ENCODE measurements at places on chromosomes 2 and 18. TPM values are rescaled to one million over a fixed set of nuclear protein-coding genes. Genes with fewer than 3 reads are reported as not detected.

DNA sequence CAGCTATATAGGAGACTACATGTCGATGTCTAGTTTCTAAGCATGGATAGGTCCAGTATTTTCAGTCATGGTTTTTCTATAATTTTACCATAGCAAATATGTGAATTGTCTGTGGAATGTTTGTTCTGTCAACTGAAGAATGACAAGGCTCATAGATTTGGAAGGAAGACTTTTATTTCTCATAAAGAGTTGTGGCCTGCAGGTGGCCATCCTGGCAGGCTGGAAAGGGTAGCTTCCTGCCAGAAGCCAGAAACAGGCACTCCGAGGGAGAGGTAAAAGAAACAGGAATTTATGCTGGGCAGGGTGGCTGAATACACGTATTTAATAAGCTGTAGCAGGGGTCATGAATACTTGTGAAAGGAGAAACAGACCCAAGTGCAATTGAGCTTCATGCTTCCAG is 182.1 kb downstream of the PARD3B start:
- DNase-seq: no peak

DNA sequence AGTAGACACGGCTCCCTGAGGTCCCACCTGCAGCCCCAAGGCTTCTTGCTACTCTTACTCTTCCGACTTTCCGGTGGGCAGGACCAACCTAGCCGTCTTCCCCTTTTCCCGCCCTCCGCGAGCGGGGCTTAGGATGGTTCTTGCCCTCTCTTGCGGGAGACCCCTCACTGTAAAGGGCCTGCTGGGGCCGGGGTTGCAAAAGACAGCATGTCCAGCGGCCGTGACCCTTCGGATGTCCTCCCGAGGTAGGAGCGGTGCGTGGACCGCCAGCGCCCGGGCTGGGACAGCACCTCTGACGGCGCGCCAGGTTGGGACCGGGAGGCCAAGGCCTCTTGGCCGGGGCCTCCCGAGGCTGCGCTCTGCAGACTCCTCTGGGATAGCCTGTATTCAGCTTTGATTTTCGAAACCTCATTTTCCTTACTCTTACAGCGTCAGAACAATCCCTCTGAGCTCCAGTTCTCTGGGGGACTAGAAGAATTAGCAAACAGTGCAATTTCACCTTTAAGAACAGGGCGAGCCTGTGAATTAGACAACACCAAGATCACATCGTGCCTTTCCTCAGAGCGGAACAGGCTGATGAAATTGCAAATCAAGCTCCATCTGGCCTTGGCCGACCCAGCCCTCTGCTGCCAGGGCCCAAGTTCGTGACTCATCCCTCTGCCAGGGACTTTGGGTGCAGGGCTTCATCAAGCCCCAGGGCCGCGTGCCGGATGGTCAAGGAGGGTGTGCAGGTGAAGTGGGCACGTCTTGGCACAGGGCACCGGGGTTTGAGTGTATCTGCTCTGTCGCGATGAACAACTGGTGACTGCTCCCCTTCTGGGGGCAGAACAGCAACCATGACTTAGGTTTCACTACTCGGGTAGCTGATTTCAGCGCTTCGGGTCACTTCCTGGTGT is 777 bp downstream of the MOCOS start:
- DNase-seq: no peak

Gene RND3
- 22.1 TPM for total RNA-seq

Gene ASB18
- total RNA-seq: 4.6 TPM

DNA sequence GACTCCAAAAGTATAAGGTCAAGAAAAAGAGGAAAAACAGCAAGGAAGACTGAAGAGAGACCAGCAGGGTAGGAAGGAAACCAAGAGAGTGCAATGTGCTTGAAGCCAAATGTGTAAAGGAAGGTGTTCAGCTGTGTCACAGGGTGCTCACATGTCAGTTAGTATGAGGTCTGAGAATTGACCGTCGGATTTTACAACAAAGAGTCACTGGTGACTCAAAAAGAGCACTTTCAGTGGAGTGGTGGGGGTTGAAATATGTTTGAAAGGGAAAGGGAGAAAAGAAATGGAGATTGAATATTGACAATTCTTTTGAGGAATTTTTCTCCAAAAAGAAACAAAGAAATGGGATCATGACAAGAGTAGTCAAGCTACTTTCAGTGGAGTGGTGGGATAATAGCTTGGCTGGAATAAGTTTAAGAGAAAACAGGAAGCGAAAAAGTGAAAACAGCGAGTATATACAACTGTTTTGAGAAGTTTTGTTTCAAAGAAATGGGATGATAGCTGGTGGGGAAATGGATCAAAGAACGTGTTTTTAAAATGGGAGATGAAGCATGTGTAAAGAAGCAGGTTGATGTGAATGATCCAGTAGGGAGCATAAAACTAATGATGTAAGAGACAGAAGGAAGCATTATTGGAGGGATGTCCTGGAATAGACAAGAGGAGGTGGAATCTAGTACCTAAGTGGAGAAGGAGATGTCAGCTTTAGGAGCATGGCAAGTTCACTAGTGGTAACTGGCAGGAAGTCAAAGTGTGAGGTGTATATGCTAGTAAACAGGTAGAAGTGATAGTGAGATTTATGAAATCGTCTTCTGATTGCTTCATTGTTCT is 3.6 kb upstream of the TSPYL6 start:
- DNase-seq: no peak

DNA sequence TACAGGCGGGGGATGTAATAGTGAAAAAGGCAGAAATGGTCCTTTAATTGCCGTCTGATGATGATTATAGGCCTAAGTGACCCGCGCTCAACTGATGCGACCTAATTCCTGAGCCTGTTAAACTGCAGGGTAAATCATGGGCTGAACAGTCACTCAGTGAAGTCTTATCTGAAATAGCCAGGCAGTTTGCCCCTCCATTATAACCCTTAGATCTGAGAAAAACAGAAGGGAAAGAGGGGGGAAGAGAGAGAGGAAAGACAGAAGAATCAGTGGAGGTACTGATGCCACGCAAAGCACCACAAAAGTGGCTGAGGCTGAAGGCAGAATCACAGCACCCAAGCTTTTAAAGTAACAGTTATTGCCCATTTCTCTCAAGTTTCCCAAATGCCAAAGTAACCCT is 73.1 kb upstream of the DNMT3A start:
- DNase-seq: no peak

Gene ATP6V1C2
- total RNA-seq: 1.9 TPM

Gene UGT1A1
- not detected for total RNA-seq

Gene CDH19
- total RNA-seq: 25.1 TPM

Gene EFHD1
- 26.3 TPM for total RNA-seq

- no peak for DNase-seq
Measured at GRCh38 chr18:10059610-10060468, 146.0 kb downstream of the VAPA start.

DNA sequence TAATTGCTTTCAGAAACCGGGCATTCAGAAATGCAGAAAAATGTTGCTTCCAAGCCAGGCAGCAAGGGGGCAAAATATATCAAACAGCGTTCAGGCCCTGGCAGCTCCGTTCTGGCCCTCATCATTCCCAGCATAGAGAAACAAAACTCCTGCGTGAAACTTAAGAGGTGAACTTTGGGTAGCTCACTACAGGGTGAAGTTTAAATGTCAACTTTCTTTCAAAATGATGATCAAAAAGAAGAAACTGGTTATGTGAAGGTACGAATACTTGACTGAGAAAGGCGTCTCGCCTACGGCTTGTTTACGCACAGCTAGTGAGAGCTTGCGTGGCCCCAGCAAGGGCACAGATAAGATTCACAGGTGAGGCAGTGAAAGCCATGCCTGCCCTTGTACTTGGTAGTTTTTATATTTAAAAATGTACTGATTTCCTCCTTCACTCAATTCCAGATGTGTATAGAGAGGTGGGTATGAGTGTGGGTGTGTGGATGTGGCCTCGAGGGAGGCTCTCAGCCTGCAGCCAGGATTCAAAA is 127.5 kb downstream of the NFATC1 start:
- no peak for DNase-seq

DNA sequence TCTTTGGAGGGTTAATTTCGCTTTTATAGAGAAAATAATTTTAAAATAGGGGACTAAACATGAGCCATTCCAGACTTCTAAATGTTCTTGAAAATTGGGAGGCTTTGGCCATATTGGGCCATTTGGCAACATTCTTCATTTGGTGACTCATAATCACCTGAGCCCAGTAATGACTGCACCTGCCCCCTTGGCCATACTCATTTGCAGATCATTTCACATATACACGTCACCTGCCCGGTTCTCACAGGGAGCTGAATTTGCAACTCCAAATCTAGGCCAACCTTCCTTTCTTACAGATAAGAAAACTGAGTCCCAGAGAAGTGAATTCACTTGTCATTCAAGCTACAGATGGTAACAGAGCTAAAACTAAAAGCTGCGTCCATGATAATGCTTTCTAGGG is 289.7 kb downstream of the EPHA4 start:
- DNase-seq: no peak

DNA sequence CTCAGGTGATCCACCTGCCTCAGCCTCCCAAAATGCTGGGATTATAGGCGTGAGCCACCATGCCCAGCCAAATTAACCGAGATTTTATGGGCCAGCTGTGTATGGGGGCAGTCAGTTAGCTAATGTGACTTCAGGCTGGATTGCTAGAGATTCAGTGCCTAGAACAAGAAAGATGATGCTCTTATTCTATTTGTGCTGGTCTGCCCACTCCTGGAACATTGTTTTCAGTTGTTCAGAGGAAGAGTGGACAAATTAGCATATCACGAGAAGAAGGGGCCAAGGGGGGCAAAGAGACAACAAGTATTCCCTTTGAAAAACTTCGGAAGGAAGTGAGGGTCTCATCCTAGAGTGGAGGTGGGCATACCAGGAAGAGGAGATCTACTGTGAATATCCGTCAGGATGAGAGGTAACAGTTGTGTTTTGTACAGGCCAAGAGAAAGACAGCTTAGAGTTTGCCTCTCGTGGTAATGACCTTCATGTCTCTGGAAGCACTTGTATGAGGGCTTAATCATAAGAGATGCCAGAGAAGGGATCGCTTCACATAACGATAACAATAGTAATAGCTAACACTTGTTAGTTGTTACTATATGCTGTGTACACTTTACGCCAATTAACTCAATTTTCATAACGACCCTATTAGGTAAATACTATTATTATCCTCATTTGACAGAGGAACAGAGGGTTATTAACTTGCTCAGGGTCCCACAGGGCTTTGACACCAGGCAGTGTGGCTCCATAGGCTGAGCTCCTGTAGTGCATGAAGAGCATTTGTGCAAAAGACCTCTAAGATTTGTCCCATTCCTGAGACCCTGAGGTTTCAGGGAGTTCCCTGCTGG is 138.3 kb downstream of the DDX1 start:
- DNase-seq: no peak

DNA sequence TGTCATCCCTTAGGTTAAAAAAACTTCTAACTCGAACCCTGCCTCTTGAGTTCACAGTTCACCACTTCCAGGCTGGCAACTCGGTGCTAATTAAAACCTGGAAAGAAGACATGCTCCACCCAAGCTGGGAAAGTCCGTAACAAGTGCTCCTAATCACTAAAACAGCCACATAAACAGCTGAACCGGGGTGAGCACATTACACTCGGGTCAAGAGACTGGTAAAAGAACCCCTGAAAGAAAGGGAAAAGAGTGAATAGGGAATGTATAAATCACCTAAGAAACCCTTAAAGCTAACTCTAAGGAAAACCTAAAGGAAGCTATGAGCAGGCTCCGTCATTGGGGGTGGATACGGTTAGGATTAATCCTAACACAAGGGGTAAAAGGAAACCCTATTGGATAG is 102.0 kb downstream of the HIBCH start:
- DNase-seq: no peak

DNA sequence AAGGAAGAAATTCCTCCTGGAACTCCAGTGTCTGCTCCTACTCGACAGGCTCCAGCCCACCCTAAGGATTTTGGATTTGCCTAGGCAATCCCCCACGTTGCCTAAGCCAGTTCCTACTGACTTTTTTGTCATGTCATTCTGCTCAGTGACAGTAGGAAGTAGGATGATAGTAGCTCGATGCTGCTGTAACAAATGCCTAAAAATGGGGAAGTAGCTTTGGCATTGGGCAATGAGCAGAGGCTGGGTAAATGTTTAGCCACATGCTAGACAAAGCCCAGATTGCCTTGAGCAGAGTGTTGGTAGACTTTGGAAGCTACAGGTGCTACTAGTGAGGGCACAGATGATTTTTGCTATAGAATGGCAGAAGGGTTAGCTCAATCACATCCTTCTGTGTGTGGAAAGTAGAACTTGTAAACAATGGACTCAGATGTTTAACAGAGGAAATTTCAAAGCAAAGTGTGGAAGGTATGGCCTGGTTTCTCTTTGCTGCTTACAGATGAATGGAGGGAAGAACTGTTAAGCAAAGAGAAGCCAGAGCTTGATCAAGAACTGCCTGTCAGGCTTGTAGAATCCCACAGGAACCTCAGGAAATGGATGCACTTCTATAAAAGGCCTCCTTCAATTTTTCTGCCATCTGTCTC is 154.8 kb downstream of the RNF144A start:
- no peak for DNase-seq

Gene EN1
- not detected for total RNA-seq

- DNase-seq: no peak
Measured at GRCh38 chr2:175168564-175168945, 552 bp upstream of the ATF2 start.

DNA sequence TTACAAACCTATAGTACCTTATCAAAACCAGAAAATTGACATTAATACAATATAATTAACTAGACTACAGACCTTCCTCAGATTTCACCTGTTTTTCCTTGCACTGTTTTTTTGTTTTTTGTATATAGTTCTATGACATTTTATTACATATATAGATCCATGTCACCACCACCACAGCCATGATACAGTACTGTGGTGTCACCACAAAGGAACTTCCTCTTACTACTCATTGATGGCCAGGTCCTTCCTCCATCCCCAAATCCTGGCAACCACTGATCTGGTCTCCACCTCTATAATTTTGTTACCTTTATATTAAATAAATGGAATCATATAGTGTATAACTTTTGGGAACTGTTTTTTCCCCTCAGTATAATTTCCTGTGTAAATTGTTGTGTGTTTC is 19.4 kb upstream of the ATP6V1B1 start:
- DNase-seq: no peak

DNA sequence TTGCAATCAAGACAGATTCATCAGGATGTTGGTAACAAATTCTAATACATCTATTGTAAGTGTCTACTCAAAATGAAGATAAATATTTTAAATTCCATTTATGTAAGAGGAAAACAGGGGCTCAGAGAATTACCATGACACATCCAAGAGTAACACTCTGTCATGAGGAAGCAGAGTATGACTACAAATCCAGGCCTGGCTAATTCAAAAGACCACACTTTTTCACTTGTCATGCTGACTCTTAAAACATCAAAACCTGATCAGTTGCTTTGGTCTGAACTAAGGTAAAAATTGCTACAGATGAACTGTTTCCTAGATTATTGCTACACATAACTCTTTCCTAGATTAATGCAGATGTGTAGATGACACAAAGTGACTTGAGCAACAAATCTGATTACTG is 880.6 kb downstream of the TSN start:
- DNase-seq: no peak

Gene SPATA3
- not detected for total RNA-seq

DNA sequence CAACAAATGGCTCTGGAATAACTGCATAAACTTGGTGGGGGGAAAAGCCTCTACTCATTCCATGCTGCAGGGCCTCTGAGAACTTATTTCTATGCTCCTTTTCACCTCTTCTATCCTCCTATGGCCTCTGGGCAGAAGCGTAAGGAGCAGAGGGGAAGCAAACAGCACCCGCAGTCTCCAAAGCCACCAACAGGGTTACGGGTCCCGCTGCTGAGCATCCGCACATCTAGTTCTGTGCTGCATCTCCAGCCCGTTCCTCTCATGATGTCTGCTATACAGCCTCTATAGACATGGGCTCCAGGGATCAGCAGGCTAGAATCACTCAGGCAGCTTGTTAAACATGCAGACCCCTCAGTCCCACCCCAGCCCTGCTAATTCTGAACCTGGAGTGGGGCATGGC is 25.9 kb downstream of the PSTPIP2 start:
- DNase-seq: no peak

Gene CYTIP
- total RNA-seq: 1.7 TPM
